ENCODE measurements at places on chromosomes 7 and 10.

DNA sequence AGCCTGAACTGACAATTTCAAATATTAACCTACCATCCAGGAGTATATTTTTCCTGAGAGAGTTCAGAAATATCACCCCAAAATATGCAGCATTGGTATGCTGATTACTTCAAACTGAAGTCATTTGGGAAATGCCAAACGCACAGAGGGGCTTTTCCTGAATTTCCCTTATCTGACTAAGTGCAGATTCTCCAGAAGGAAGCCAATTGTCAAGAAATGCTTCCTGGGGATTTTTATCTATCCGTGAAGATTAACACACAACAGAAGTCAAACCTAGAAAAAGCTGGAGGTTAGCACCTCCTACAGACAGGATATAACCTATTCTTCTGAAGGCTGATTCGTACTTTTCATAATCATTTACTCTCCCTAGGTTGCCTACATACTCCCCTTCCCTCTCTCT lies 91.0 kb downstream of the AKR1D1 start:
- no peak for DNase-seq

DNA sequence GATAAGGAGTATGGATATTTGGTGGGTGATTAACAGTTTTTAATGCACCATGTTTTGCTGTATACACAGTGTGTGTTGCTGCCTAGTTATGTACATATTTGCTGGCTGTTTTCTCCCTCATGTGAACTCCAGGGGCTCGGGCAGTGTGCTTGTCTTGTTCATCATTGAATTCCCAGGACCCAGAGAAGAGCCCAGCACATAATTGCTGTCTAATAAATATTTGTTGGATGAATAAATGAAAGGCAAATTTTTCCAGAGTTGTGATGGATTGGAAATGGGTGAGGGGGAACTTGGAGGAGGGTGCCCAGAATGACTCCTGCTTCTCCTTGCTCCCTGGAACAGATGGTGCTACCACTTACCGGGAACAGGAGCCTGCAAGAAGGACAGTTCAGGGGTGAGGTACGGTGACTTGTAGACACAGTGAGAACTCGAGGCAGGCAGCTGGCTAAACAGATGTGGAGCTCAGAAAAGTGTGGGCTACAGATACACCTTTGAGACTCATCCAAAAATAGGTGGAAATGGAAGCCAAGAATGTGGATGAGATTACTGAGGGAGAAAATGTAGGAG lies 586.8 kb upstream of the MGMT start:
- no peak for DNase-seq

- DNase-seq = no peak
Observed at GRCh38 chr10:58806970-58807628, 294.4 kb downstream of the BICC1 start.

DNA sequence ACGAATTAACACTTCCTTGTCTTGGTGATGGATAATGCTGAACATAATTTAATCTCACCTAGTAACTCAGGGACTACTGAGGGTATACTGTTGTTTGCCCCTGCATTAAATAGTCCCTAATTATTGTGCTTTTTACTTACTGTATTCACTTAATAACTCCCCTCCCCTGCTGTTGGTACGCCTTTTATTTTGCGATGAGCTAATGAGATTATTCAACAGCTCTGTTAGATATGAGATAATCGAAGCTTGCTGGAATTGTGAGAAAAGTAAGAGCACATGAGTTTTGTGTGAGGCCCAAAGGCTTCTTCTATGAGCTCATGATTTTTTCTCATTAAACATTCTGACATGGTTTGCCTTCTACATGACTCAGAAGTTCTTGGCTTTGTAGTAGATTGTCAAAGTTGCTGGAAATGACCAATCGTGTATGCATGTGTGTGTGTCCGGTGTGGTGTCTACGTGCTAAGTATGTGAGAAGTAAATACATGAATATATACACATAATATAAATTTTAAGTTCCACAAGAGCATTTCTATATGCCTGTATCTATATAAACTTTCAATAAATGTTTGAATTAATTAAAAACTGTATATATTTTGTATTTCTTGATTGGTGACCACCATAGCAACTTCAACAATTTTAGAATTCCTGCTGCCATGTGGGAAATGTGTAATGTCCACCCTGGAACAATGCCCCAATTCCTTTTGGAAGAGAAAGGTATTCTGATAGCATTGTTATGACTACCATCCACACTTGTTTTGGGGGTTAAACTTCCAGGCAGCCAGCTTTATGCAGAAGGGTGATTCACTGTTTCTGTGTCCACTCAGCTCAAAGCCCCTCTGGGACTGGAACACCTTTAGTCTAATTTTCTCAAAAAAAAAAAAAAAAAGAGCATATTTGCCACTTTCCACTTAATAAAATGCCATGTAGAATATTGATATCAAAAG lies 106.2 kb downstream of the SAMD9 start:
- peak; percentile 89 for DNase-seq

GRCh38 chr7:88866265-88866863 lies 70.8 kb upstream of the TEX47 start:
- no peak for DNase-seq

DNA sequence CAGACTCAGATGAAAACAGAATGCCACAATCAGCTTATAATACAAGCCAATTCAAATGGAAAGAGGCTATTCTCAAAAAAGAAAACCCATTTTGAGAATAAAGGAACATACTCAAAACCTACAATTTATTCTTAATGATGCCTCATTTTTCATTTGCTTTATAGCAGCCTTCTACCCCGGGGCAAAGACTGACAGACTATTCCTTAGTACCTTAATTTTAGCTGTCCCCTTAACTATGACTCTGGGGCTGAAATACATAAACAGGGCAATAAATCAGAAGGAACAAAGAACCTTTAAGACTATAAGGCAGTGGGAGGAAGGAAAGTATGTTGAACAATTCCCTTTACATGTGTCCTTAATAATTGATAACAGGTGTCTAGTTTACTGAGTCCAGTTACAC lies 76.8 kb downstream of the TMEM106B start:
- DNase-seq = no peak

- DNase-seq = no peak
Observed at GRCh38 chr7:127895814-127896280, 135.4 kb downstream of the LRRC4 start.

- no peak for DNase-seq
Observed at GRCh38 chr7:137772316-137772715, 74.5 kb downstream of the DGKI start.

GRCh38 chr7:27593226-27593625 lies 69.5 kb downstream of the HIBADH start:
- DNase-seq = no peak

- DNase-seq = no peak
Observed at GRCh38 chr10:89670926-89671325, 25.9 kb upstream of the PANK1 start.

- peak; percentile 69 for DNase-seq
Observed at GRCh38 chr10:77386838-77387237, 250.8 kb downstream of the KCNMA1 start.

GRCh38 chr7:78198756-78199155 lies 400.2 kb downstream of the PHTF2 start:
- DNase-seq = no peak

- DNase-seq = peak; percentile 66
Observed at GRCh38 chr10:89295597-89295996, 6.2 kb upstream of the IFIT2 start.

DNA sequence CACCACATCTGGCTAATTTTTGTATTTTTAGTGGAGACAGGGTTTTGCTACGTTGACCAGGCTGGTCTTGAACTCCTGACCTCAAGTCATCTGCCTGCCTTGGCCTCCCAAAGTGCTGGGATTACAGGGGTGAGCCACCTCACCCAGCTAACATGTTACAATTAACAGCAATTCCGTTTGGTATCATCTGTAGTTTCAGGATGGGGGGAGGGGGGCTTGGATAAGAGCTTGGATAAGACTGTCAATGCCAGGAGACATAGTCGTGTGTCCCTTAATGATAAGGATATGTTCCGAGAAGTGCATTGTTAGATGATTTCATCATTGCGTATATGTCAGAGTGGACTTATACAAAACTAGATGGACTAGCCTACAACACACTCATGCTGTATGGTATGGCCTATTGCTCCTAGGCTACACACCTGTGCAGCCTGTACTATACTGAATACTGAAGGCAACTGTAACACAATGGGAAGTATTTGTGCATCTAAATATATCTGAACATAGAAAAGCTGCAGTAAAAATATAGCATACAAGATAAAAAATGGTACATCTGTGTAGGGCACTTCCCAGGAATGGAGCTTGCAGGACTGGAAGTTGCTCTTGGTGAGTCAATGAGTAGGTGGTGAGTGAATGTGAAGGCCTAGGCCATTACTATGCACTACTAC lies 103.9 kb upstream of the TNS3 start:
- DNase-seq = no peak

GRCh38 chr10:112131996-112132395 lies 51.6 kb downstream of the GPAM start:
- DNase-seq = no peak

DNA sequence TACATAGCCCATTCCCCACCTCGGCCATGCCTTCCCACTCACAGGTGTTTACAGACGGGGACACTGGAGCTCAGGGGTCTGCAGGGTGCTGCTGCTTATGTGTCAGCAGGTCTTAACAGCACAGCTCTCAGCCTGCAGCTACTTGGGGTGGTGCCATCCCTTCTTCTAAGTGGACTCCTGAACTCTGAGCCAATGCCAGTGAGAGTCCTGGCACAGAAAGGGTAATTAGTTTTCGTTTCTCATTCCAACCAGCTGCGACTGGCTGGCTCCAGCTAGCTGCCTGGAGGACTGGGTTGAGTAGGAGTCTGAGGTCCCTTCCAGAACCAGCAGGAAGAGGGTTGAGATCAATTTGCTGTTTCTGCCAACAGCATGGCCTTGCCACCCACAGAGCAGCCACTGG lies 88.3 kb upstream of the AGK start:
- DNase-seq = no peak

DNA sequence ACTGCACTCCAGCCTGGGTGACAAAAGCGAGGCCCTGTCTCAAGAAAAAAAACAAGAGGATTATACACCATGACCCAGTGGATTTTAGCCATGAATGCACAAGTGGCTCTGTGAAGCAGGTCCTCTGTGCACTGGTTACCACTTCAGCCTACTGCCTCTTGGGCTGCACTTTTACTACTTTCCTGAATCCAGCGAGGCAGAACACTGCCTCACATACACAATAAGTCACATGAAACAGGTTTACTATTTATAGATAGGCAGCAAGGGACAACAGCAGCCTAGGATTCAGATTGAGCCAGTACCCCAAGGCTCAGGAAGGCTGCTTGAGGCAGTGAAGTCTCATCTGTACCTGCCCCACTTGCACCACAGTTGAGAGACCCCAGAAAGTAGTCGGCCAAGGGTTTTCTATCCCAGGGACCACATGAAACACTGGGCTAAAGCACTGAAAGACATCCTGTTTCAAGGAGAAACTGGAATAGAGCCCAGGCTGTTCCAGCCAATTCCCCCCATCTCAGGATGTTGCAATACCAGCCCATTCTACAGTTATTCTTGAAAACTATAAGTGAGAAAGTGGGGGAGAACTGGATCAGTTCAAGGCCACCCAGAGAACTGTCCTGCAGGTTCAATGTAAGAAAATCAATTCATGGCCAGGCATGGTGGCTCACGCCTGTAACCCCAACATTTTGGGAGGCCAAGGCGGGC lies 10.3 kb upstream of the OGDH start:
- no peak for DNase-seq

DNA sequence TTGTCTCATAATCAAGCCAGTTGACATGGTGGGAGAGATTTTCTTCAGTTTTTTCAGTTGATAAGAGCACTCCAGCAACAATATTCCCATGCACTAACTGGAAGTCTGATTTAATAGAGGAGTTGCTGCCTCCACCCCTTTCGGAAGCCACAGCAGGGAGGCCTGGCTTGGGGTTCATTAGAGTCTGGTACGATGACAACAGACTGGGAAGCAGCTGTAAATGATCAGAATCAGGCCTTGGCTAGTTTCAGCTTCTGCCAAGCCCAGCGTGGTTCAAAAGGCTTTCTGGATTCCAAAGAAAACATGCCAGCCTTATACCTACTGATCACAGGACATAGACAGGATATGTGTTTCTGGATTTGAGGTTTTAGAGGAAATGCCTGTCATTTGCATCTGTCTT lies 274.0 kb downstream of the CSTF2T start:
- DNase-seq = no peak

GRCh38 chr7:134699021-134699818 lies 52.6 kb downstream of the BPGM start:
- DNase-seq = no peak

DNA sequence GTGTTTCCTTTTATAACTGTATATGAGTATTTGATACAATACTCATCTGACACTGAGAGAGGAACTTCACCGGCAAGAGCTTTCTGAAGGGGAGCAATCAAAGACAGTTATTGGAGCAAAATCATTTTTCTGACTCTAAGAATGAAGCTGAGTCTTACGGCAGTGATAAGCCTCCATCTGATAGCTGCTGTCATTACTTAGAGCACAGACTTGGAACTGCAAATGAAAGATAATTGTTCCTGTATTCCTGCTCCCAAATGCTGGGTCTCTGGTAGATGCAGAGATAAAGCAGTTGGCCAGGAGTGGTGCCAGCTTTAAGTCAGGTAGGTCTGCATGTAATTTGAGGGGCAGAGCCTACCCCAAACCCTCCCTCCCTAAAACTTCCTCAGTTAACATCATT lies 2.3 kb upstream of the PALS2 start:
- no peak for DNase-seq

- DNase-seq = no peak
Observed at GRCh38 chr7:85510287-85510686, 323.4 kb upstream of the SEMA3D start.

DNA sequence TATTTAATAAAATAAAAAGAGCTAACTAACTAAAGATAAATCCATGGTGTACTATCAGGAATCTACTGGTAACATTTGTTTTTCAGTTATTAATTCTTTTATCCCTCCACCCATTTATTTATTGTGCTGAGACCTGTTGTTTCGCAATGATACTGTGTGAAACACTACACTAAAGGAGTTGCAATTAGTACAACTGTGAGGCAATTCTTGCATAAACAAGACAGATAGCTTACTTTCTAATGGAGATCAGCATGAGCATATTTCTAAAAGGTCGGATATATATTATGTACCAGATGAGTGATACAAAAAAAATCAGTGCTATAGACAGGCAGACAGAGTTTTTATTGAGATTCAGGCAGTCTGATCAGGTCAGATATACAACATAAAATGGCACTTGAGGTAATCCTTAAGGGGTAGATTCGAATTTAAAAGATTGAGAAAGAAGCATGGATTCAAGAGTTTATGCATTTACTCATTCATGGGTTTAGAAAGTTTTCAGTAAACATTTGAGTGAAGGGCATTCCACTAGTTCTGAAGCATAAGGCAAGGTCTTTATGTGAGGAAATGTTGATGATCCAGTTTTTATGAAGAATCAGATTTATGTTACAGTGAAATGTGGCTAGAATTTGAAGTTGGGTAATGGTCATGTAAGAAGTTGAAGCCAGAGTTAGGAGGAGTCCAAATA lies 147.6 kb downstream of the POLR1F start:
- no peak for DNase-seq

DNA sequence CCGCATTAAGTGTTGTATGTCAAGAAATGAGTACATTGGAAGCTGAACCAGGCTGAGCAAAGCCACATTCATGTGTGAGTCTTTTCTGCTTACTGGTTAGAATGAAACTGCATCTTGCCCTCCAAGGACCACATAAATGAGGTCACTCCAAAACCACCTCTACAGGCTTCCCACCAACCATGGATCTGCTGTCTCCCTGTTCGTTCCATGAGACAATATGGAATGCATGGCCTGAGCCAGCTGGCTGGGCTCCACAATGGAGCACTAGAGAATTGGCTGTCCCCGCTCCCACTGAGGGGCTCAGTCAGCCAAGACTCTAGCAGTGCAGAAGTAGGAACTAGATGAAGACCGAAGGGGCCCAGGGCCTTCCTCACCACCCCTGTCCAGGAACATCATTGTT lies 120.8 kb downstream of the TNS3 start:
- no peak for DNase-seq

All from AG04450 (cell line).